C1 segment of cervical spinal cord (tissue), 14 donors: ENCODE measurements at places on chromosomes 1 and 21.

GRCh38 chr1:6223617-6224016 is 12.1 kb downstream of the ICMT start:
- DNase-seq: no peak

- DNase-seq: no peak
These were observed 141.8 kb upstream of the ZRANB2 start for GRCh38 chr1:71222668-71223067.

GRCh38 chr1:232179896-232180778 is 449.8 kb downstream of the SIPA1L2 start:
- no peak for DNase-seq

- DNase-seq: no peak
These were observed 694 bp downstream of the TMEM167B start for GRCh38 chr1:109091078-109091838.

DNA sequence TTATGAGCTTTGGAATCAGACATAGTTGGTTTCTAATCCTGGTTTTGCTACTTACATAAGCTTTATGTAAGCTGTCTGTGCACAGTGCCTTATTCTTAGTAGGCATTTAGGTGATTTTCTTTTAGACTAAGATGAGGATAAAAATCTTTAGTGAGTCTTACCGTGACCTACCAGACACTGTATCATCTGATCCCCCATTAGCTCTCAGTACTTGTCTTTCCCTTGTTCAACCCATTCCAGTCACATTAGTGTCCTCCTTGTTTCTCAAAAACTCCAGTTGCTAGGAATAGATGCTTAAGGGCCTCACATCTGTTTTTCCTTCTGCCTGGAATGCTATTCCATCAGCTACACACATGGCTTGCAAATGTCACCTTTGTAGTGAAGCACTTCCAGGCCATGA is 18.8 kb downstream of the PPP1R12B start:
- no peak for DNase-seq

DNA sequence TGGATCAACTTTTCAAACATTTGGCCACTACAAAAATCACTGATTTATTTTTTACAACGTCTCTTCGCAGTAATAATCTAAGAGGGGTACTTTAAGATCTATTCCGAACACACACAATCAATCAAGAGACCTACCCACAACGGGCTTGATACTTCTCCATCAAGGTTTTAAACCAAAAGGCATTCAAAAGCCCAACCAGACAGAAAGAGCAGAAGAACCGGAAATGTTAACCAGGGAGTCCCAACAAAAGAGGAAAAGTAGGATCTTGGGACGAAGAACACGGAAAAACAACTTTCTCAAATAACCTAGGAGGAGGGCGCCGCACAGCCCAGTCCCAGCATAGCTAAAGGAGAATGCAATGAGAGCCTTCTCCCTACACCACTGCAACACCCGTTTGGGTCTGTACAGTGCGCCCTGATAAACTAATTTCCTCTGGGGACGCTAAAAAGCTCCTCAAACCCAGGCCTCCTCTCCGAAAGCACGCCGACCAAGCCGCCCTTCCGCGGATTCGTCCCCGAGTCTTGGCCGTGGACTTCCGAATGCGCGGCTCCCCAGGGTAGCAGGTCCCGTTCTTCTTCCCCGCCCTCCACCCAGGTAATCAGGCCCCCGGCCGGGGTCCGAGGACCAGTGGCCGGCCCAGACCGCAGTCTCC is 623 bp downstream of the RPL22 start:
- DNase-seq: no peak

DNA sequence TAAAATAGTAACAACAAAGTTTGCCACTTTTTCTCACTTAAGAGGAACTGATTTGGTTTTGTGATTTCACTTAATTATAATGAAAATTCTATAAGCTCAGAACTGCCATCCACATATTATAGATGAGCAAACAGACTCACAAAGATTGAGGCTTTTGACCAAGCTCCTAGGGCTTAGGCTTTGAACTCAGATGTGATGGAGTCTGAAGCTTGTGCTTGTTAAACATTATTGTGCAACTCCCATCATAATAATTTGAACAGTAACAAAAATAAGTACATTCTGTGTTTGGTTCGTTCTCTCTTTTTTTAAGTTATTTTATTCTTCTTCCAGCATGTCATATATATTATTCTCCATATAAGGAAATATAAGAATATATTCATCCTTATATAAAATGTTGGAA is 403.4 kb downstream of the PTPRC start:
- DNase-seq: no peak

- DNase-seq: no peak
These were observed 33.3 kb upstream of the FAM3B start for GRCh38 chr21:41283211-41283818.

- DNase-seq: no peak
These were observed 112.1 kb downstream of the HIVEP3 start for GRCh38 chr1:41806472-41807155.

GRCh38 chr1:23594927-23595353 is 35.6 kb upstream of the ID3 start:
- no peak for DNase-seq
